ENCODE measurements at places on chromosomes 1 and 21.

DNA sequence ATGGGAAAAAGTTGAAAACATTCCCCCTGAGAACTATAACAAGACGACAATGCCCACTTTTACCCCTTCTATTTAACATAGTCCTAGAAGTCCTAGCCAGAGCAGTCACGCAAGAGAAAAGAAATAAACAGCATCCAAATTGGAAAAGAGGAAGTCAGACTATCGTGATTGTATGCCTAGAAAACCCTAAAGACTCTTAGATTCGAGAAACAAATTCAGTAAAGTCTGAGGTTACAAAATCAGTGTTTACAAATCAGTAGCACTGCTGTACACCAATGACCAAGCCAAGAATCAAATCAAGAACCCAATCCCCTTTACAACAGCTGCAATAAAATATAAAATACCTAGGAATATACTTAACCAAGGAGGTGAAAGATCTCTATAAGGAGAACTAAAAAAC lies 72.4 kb downstream of the POU2F1 start:
- no peak for DNase-seq

DNA sequence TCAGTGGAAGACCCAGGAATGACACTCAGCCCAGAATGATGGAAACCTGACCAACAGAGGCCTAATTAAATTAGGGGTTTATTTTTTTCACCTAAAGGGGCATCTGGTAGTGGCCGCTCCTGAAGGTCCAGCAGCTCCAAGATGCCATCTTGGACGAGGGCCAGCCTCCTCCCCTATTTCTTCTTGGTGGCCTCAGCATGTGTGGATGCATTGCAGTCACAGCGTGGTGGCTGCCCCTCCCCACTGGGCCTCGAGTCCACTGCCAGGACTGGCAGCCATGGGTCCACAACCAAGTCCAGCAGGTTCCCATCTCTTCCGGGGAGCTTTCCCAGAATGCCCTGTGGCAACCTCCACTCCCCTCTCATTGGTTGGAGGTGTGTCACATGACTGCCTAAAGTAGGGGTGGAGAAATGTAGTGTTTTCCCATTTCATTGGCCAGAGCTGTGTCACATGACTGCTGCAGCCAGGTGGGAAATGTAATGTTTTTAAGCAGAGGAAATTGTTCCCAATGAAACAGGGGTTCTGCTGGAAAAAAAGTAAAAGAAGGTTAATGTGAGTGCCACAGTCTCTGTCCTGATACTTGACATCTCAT lies 628.2 kb downstream of the PTPRU start:
- DNase-seq = no peak

DNA sequence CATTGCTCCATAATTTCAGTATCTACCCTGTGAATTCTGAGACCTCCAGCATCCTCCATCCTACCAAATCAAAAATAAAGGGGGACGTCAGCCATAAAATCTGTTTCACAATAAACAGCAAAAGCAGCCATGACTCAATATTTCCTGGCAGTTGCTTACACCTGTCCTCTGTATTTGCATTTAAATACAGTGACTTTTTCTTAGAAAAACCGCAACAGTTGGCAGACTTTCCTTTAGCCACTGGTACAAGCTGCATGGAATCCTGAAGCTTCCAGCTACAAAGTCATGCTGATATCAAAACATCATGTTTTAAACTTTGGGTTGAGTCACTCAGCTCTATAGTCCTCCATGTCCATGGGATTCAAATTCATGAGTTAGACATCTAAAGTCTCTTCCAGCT lies 278.0 kb upstream of the KAZN start:
- DNase-seq = no peak

DNA sequence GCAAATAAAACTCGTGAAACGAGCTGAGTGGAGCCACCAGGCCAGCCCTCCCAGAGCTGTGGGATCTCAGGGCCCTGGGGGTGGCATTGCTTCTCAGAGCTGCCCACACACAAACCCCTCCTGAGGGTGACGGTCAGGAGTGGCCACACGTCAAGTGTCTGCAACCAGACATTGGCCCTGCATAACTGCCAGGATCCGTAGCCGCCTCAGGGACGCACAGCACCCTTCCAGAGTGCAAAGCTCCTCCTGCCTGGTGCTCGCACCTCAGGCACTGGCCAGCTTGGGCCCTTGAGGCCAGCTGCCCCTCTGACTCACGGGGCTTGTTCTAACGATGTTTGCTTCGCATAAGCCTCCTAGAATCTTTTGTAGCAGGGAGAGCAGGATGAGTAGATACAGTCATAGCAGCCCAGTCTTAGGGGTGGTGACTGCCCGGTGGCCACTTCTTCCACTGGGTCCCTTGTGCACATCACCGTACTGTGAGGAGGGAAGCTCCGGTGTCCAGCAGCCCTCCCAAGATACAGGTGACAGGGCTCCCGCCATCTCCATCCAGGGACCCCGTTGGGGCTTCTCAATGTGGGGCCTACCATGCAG lies 5.0 kb downstream of the WNT3A start:
- no peak for DNase-seq

- no peak for DNase-seq
Measured at GRCh38 chr21:41169701-41170100, 1.7 kb downstream of the BACE2 start.

GRCh38 chr1:229323201-229323600 lies 19.6 kb downstream of the CCSAP start:
- no peak for DNase-seq

- no peak for DNase-seq
Measured at GRCh38 chr1:196515904-196516303, 92.3 kb downstream of the KCNT2 start.

- no peak for DNase-seq
Measured at GRCh38 chr1:115492019-115492595, 149.7 kb upstream of the VANGL1 start.

DNA sequence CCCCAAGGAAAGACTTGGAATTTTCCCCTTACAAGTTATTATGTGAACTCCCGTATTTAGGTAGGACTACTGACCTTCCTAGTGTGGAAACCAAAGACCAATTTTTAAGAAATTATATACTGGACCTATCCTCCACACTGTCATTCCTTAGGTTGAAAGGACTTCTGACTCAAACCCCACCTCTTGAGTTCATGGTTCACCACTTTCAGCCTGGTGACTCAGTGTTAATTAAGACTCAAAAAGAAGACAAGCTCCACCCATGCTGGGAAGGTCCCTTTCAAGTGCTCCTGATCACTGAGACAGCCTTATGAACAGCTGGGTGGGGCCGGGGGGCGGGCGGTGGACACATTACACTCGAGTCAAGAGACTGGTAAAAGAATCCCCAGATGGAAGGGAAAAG lies 113.2 kb downstream of the LRRC53 start:
- no peak for DNase-seq

GRCh38 chr1:227422581-227422980 lies 104.3 kb upstream of the CDC42BPA start:
- no peak for DNase-seq

DNA sequence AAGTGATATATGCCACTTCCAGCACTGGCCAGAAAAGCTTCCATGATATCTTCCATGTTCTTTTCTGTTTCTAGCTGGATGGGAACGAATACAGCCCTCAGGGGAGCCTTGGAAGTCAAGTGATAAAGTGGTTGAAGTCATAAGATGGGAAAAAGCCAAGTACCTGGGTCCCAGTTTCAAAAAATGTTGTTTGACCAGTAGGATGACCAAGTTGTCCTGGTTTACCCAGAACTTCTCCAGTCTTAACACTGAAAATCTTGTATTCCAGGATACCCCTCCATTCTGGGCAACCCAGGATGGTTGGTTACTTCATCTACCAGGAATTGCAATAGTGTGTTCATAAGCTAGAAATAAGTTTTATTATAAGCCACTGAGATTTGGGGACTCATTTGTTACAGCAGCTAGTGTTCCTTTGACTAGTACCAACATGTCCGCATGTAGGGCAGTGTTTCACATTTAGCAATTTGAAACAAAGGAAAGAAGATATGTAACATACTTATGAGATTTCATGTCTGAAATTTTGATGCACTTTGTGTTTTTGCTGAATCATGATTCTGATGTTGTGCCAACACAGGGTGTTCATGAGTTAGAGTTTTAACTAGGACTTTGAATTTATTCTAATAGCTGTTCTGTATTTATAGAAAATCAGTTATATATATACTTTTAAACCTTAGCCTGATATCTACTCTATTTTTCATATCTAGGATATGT lies 139.9 kb downstream of the TPR start:
- DNase-seq = no peak

DNA sequence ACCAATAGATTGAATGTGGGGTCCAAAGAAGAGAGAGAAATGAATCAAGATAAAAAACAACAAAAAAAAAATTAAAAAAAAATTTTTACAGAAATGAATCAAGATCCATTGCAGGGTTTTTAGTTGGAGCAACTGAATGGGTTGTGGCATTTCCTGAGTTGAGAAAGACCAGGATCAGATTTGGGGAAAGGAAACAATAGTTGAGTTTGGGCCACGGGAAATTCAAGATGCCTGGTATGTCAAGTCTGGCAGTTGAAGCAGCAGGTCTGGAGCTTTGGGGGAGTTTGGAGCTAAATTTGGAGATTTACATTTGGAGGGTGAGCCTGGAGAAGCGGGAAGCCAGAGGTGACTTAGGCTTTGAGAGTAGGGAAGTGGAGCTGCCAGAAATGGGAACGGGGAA lies 22.6 kb downstream of the ATP8B2 start:
- no peak for DNase-seq

DNA sequence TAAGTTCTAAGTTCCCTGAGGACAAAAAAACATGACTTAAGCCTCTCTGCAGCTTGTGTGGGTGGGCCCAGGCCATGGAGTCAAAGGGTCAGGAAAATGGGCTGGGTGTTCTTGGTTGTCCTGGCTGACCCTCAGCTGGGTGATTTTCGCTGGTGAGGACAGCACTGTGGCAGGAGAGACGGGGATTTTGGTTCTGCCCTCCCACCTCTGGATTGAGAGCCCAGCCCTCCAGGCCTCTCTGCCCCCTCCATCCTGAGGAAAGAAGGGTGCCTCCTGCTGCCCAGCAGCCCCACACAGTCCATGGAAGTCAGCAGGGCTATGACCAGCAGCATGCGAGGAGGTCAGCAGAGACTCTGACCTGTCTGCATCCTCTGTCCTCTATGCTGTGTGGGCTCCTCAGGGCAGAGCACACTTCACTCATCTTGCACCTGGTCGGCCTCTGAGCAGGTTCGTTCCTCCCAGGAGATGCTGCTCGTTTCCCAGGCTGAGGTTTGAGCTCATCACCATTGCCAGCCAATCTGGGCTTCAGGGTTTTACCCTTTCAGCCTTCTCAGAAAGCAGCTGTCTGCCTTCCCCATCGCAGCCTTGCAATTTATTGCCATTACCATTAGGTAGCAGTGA lies 26.5 kb downstream of the PHGDH start:
- DNase-seq = no peak

DNA sequence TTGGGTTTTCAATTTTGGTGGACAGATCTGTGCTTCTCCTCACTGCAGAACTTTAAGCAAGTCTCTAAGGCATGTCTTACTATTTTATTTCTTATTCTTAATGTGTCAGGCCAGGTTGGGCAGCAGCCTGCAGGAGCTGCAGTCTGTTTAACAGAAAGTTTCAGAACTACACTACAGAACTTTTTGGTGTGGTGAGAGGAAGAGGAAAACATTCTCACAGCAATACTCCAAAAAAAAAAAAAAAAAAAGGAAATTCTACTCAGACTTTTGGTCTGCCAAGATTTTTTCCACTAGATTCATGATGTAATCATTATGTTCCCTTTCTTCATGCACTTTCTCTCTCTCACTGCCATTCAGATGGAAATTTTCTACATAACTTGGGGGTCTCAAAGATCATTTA lies 255.2 kb downstream of the COL11A1 start:
- no peak for DNase-seq

- no peak for DNase-seq
Measured at GRCh38 chr21:17693801-17694200, 81.1 kb upstream of the BTG3 start.

GRCh38 chr1:107682467-107682866 lies 282.5 kb downstream of the VAV3 start:
- no peak for DNase-seq

- DNase-seq = no peak
Measured at GRCh38 chr1:87435484-87435883, 106.8 kb downstream of the LMO4 start.

DNA sequence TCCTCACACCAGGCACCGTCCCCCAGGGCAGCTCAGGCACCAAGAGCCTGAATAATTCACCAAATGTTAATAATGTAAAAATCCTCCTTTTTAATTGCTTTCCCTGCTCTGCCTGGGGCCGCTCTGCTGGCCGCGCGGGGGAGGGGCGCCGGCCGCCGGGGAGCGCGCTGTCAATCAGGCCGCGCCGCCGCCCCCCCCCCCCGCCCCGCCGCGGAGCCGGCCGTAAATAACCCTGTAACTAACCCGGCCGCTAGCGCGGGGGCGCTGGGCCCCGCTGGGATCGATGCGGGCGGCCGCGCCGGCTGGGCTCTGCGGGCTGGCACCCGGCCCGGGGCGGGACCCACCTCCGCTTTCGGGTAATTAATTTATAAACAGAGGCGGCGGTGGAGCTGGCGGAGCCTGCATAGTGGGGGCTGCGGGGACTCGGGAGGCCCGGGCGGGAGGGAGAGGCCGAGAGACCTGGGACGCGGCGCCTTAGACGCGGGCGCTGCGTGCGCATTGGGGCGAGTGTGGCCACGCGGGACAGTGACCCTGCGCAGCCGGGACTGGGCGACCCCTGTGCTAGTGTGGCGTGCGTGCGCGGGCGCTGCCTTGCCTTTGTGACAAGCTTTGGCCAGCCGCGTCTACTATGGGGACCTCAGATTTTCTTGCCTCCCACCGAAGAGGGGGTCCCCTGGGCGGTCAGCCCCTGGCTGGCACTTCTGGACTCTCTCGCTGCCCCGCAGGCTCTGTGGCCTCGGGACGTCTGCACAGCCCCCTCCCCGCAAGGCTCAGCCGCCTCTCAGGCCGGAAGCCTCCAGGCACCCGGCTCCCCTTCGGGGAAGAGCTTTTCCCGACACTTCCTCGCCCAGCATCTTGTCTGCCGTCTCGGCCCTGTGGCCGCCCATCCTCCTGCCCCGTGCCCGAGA lies 16.6 kb downstream of the SAMD11 start:
- DNase-seq = no peak

- DNase-seq = no peak
Measured at GRCh38 chr1:177848577-177848976, 121.3 kb downstream of the SEC16B start.

GRCh38 chr21:26351661-26352060 lies 181.1 kb upstream of the APP start:
- no peak for DNase-seq

DNA sequence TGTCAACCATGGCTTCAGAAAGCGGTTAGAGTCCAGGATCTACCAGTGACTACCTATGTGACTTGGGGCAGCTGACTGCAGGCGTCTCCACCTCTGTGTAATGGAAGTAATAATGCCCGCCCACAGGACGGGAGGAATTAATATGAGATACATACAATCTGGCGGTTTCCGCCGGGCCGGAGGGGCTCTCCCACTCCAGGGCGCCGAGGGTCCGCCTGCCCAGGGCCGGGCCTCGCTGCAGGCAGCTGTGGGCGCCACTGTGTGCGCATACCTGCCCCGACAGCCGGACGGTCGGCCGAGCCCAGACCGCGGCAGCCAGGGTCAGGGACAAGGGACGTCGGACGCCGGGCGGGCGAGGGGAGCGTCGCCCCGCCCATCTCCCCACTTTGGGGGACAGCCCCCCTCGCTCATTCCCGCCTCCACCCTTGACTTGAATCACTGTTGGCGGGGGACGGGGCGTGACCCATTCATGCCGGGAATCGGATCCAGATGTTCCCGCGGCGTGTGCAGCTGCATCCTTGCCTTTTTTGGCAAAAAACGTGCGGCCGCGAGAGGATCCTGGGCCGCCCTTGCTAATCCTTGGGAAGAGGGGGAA lies 6.0 kb upstream of the SF3A3 start:
- DNase-seq = no peak

- no peak for DNase-seq
Measured at GRCh38 chr1:209267968-209268367, 315.5 kb upstream of the CAMK1G start.

All from stimulated activated naive CD8-positive, alpha-beta T cell treated with anti-CD3 and anti-CD28 coated beads, Interleukin-15, amount 100 ng/mL, for 72 hours (primary cell).